ENCODE measurements at places on chromosomes 4 and X.

GRCh38 chr4:6753103-6753560 lies 29.4 kb upstream of the KIAA0232 start:
- no peak for DNase-seq

DNA sequence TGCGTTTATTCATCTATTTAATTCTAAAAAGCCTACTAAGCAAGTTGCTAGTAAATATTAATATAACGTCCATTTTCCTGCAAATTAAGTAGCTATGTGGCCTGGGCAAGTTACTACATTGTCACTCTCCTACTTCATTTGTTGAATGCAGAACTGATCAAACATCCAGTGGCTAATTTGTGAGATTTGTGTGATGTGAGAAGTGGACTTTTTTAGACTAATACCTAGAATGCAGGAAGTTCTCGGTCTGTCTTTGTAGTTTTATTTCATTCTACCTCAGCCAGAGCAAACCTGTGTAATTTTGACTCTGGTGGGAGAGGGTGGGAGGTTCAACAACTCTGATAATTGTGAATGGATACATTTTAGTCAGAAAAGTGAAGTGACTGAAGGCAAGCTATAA lies 840 bp downstream of the GUF1 start:
- no peak for DNase-seq

DNA sequence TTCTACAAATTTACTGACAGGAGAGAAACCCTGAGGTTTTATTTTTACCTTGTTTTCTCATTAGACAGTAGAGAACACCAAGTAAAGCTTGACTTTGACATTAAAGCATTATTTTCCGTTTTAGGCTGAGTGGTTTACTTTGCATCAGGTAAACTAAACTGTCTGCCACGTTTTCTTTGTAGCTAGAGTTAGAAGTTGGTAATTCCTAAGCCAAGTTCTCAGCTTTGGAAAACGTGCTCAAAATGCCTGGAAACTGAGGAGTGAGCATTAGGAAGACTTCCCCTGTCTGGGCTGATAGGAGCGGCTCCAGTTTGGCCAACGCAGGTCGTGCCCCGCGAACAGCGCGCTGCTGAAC lies 819 bp downstream of the PDLIM3 start:
- no peak for DNase-seq

GRCh38 chr4:165301833-165302232 lies 25.6 kb upstream of the MSMO1 start:
- no peak for DNase-seq

- DNase-seq, result no peak
These were observed 599.1 kb upstream of the GRIA3 start for GRCh38 chrX:122584981-122585380.

All from AG04450 (cell line).